ENCODE measurements at places on chromosomes 7 and 10. TPM values are rescaled to one million over a fixed set of nuclear protein-coding genes. Genes with fewer than 3 reads are reported as not detected.

Gene SLC29A3
- total RNA-seq = 2.5 TPM

Gene CPED1
- 63.9 TPM for total RNA-seq

Gene PNLIPRP3
- not detected for total RNA-seq

Gene PITX3
- not detected for total RNA-seq

Gene FAM25A
- not detected for total RNA-seq

Gene EIF3B
- total RNA-seq = 117 TPM

Gene GSAP
- total RNA-seq = 22.1 TPM

Gene TLL2
- not detected for total RNA-seq

Data from omental fat pad (tissue), 4 donors.